Thymus (tissue), 14 donors: ENCODE measurements at places on chromosomes 5 and 9. TPM values are rescaled to one million over a fixed set of nuclear protein-coding genes. Genes with fewer than 3 reads are reported as not detected.

Gene NMUR2
- 0.05 TPM for total RNA-seq

GRCh38 chr9:28598408-28598807 lies 1025.1 kb upstream of the C9orf72 start:
- no peak for DNase-seq

Gene LMNB1
- 120 TPM for total RNA-seq

Gene LCN15
- total RNA-seq: 0.05 TPM

- no peak for DNase-seq
These were observed 36.2 kb upstream of the SLC6A3 start for GRCh38 chr5:1481266-1481958.
